ENCODE measurements at places on chromosomes 1 and 21.

DNA sequence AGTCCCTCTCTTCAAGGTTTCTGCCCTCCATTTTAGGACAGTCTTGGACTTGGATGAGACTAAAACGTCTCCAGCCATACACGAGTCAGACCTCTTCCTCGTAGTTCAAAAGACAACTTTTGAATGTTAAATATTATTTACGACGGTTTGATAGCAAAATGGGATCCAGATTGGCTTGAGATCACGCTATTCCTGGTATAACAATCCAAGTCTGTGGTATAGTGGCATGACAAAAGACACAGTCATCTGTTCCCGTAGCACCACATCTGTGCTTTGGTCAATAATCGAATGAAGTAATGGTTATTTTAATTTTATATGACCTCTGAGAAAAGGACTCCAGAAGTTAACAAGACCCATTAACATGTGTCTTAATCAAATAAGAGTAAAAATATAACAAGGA, 7.0 kb downstream of the PCP4 start:
- no peak for DNase-seq

DNA sequence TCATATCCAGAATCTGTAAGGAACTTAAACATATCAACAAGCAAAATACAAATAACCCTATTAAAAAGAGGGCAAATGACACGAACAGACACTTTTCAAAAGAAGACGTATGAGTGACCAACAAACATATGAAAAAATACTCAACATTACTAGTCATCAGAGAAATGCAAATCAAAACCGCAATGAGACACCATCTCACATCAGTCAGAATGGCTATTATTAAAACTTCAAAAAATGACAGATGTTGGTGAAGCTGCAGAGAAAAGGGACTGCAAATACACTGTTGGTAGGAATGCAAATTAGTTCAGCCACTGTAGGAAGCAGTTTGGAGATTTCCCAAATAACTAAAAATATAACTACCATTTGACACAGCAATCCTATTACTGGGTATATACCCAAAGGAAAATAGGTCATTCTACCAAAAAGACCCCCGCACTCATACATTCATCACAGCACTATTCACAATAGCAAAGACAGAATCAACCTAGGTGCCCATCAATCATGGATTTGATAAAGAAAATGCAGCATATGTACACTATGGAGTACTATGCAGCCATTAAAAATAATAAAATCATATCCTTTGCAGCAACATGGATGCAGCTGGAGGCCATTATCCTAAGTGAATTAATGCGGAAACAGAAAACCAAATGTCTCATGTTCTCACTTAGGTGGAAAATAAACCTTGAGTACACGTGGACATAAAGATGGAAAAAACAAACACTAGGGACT, 230.1 kb upstream of the RAB4A start:
- no peak for DNase-seq

- no peak for DNase-seq
Observed at GRCh38 chr1:41860214-41860613, 58.5 kb downstream of the HIVEP3 start.

GRCh38 chr1:12121212-12122003, 45.4 kb upstream of the TNFRSF1B start:
- DNase-seq = no peak

- DNase-seq = no peak
Observed at GRCh38 chr1:21255943-21256320, 34.3 kb downstream of the ECE1 start.

DNA sequence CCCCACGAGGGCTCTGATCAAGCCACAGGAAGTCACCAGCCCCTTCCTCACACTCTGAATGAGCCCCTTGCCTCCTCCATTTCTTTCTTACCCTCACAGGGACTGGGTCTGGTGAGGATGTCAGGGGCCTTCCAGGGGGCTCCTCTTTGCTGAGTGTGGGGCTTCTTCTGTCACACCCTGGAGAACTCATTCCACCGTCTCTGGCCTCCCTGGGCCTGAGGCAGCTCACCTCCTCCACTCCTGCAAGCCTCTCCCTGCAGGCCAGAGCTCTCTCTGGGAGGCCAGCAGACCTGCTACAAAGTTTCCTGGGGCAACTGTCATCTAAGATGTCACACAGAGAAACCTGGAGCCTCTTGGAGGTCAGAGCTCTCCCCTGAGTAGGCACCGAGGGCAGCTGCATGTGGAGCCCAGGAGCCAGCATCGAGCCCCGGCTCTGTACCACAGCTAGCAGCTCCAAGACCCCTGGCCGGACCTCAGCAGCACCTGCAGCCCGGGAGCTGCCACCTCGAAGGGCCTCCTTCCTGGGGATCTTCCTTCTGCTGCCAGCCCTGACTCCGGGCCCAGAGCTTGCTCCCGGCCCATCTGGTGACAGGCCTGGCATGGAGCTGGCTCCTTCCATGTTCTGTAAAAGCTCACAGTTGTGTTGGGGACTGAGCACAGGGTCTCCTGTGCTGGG, 1.1 kb downstream of the SPOCD1 start:
- DNase-seq = no peak

GRCh38 chr1:244732851-244733450, 80.0 kb downstream of the DESI2 start:
- no peak for DNase-seq

DNA sequence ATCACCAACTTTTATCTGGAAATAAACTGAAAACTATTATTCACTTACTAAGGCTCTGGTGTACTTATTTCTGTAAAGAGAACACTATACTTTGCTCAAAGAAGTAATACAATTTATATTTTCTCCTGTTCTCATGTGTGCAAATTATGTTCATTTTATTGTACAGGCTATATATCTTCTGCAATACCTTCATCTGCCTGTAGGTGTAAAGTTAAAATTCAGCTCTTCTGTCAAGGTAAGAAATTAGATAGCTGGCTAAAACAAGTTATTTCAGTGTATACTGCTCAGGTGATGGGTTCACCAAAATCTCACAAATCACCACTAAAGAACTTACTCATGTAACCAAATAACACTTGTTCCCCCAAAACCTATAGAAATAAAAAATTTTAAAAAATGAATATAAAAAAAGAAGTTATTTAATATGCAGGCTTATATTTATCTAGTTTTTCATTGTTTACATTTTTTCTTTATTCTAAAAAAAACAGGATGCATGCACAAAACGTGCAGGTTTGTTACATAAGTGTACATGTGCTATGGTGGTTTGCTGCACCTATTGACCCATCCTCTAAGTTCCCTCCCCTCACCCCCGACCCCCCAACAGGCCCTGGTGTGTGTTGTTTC, 81.5 kb downstream of the PTGER3 start:
- no peak for DNase-seq

GRCh38 chr21:41825881-41826280, 53.3 kb downstream of the PRDM15 start:
- no peak for DNase-seq

GRCh38 chr1:202568410-202568809, 141.8 kb downstream of the SYT2 start:
- DNase-seq = no peak

DNA sequence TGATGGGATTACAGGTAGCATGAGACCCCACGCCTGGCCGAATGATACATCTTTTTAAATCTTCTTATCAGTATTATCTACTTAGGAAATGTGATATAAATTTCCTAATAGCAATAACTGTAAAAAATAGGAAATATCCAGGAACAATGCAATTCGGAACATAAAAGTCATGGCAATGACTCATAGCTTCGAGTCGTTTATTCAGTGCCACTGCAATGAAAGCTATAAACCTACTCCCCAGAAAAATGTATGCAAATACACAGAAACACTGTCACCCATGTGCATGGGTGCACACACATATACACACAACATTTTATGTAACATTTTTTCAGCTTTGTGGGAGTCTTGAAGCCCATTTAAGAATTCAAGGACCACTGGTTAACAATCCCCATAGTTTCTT, 194.6 kb downstream of the PATJ start:
- no peak for DNase-seq

DNA sequence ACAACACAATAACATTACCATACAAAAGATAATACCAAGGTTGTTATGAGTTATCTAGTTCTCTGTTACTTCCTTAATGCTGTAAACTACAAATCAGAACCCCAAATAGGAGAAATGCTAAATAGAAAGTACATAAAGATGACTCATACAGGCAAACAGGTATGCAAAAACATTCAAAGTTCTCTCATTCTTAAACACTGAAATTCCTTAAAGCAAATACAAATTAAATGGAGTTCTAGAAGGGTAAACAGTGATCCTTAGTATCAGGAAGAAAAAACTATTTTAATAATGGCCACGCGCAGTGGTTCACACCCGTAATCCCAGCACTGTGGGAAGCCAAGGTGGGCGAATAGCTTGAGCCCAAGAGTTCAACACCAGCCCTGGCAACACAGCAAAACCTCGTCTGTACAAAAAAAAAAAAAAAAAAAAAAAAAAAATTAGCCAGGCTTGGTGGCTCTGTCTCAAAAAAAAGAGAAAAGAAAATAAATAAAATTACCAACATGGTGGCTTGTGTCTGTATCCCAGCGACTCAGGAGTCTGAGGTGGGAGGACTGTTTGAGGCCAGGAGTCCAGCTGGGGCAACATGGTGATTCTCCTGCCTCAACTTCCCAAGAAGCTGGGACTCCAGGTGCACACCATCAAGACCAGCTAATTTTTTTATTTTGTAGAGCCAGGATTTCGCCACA, 17.5 kb downstream of the FBXO42 start:
- no peak for DNase-seq

DNA sequence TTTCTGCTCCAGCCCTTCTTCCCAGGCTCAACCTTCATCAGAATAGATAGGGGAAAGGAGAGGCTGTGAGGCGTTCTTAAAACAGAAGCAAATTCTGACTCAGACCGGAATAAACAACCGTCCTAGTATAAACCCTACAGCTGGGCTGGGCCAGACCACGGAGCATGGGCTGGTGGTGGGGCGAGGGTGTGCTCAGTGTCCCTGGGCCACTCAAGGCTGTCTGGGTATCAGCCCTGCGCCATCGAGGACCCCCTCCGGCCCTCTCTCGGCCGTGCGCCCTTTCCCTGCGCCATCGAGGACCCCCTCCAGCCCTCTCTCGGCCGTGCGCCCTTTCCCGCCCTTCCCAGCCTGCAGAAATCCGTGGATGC, 36.0 kb downstream of the CAPN2 start:
- no peak for DNase-seq

DNA sequence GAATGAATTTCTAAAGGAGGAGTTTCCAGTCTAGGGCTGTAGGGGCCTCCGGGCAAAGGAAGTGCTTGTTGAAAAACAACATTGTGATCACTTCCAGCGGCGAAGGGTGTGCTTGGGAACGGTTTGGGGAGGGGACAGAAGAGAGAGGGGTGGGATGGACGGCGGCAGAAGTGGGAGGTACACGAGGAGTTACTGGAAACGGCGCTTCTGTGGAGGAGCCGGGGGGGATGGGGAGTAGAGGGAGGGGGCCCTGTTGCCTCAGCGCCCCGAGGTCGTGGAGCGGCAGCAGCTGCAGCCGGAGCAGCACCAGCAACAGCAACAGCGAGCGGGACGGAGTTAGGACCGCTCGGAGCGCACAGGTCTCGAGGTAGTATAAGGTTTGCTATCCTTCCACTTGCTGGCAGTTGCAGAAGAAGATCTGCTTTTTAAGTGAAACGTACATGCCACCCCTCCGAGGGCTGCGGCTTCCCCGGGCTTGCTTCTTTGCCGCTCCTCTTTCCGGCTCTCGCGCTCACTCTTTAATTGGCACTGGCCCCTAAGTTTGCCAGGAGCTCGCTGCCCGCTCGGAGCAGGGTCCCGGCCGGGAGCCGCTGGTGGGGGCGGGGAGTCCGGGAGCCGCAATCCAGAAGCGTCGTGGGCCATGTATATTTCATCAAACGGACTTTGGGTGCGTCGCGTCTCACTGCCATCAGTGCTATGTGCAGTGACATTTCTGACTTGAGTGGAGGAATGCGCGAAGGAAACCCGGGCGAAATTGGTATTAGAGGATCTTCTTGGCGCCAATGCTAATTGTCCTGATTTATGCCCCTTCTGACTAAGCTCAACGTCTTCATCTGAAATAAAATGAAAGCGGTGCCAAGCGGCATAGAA, 771 bp upstream of the NTNG1 start:
- peak; percentile 30 for DNase-seq

DNA sequence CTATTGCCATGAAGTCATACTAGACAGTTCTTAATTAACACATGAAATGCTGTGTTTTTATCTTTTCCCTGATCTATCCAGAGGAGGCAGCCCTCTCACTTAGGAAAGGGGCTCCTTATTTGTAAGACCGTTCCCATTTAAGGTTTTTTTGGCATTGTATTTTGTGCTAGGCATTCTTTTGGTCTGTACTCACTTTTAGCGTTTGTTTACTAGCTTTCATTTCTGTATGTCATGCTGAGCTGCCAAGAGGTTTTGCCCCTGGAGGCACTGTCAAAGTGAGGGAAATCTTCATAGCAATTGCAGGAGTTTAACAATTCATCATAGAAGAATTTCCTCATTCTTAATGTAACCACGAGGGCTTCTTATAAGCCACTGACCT, 59.5 kb downstream of the MTR start:
- DNase-seq = no peak

GRCh38 chr1:160004001-160004400, 27.8 kb downstream of the PIGM start:
- no peak for DNase-seq

- peak; percentile 51 for DNase-seq
Observed at GRCh38 chr1:202692959-202693555, 17.2 kb downstream of the SYT2 start.

DNA sequence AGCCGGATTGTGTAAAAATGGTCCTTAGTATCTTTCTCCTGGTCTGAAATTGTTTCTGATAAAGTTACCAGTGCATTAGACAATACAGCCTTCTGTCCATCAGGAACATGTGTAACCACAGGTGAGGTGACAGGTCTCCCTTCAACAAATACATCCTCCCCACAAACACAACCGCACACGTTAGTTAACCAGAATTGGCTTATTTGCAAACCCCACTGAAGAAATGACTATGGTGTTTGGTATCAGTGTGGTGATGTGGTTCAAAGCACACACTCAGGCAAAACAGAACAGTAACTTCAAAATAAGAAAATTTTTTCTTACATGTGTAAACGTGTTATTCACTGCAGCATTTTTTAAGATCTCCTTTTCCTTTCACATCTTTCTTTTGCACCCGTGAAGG, 517.2 kb upstream of the NR5A2 start:
- DNase-seq = no peak

GRCh38 chr1:119008483-119009311, 20.6 kb upstream of the TBX15 start:
- DNase-seq = no peak

DNA sequence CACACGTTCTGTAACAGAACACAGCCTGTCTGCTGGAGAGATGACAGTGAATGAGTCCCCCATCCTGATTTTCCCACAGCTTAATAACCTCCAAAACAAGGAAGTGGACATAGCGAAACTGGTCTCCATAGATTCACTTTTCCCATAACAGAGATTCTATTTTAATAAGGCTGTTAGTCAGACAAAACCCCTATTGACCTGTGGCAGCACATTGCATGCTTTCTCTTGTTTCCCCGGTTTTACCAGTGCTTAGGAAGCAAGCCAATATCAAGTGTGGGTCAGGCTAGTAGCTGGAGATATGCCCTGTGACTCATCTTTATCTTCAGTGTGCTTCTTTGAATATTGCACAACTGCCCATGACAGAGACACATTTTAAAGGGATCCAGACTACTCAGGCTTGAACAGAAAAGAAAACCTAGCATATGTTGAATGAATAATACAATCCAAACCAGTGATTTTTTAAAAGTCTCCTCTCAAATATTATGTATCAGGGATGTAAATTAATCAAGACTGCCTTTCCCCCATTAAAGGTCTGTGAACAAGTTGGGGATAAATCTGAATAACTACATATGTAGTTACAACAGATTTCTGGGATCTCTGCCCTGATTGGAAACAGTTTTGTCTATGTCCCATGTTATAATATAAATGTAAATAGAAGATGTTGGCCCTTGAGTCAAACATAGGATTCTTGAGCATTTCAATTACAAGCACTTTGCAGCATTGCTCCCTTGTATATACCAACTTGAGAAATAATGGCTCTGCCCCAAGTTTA, 11.9 kb upstream of the CLDN8 start:
- no peak for DNase-seq
